PC-9 (cell line): ENCODE measurements at places on chromosomes 6 and 20.

GRCh38 chr6:69487688-69488087 is 309.1 kb downstream of the LMBRD1 start:
- no peak for DNase-seq

GRCh38 chr20:43408848-43409576 is 48.7 kb upstream of the SRSF6 start:
- DNase-seq = no peak

- no peak for DNase-seq
Measured at GRCh38 chr6:81304466-81304865, 448.0 kb downstream of the TENT5A start.

GRCh38 chr6:122833021-122833491 is 44.0 kb downstream of the SMPDL3A start:
- DNase-seq = no peak

DNA sequence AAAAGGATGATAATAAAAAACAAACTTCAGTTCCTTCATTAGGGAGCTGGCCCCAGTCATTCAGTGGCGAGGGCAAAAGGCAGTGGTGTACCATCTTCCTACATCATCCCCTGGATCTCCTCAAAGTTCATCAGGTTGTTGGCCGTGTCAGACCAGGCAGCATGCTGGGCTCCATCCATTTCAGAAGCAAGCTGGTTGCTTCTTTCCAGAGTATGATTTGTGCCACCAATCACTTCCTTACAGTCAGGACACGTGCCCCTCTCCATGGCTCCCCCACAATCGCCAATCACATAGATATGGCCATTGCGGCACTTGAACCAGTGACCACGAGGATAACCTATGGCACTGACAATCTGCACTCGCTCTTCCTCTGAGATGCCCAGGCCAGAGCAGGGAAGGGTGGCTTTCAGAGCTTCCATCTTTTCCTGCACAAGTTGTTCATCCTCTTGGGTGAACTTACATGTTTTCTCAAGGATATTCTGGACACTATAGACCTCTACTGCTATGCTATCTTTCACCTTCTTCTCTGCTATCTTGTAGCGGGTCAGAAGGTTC is 28.0 kb downstream of the DDX27 start:
- DNase-seq = no peak

GRCh38 chr6:168607272-168608112 is 166.5 kb downstream of the SMOC2 start:
- DNase-seq = no peak

DNA sequence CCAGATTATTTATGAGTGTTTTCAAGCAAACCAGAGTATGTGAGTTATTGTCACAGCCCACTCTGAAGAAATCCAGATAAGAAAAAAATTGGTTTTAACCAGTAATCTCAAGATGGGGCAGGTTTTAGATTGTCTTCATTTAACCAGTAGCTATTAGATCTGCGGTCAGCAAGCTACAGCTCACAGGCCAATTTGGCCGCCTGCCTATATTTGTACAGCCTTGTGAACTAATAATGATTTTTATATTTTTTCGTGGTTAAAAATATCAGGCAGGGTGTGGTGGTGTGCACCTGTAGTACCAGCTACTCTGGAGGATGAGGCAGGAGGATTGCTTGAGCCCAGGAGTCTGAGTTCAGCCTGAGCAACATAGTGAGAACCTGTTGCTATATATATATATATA is 5.0 kb downstream of the FAM209B start:
- DNase-seq = no peak

DNA sequence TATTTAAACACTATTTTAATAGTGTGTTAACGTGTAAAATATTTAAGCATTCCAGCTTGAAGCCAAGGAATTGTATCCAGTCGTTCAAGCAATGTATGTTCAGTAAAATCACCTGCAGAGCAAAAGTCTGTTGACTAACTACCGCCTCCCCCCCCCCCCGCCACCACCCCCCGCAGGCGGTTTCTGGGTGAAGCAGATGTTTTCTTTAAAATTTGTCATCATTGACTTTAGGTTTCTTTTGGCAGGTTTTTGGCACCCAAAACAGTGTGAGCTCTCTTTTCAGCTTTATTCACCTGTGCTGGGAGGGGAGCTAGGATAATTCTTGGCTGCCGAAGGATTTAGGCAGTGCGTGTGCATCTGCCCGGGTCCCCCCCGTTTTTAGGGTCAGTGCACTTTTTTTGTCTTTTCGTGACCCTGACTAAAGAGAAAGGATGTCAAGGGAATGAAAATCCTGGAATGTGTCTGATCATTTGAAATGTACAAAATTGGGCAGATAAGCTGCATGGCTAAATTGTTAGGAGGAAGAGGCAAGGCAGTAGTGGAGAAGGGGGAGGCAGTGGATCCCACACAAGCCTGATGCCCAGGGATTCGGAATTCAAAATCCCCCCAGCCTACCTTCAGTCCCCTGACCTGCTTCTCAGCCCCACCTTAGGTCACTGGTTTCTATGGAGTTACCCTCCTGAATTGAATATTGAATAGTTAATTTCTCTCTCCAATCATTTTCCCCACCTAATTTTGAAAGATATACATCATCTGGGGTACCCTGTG is 1.1 kb downstream of the EDN1 start:
- no peak for DNase-seq
